C1 segment of cervical spinal cord (tissue), 14 donors: ENCODE measurements at places on chromosomes 6 and 20.

GRCh38 chr6:73942592-73943186 is 246.7 kb downstream of the CD109 start:
- DNase-seq: no peak

- DNase-seq: no peak
Observed at GRCh38 chr6:57193177-57193576, 21.1 kb downstream of the BAG2 start.

GRCh38 chr6:31718265-31718664 is 3.1 kb downstream of the LY6G6D start:
- no peak for DNase-seq

DNA sequence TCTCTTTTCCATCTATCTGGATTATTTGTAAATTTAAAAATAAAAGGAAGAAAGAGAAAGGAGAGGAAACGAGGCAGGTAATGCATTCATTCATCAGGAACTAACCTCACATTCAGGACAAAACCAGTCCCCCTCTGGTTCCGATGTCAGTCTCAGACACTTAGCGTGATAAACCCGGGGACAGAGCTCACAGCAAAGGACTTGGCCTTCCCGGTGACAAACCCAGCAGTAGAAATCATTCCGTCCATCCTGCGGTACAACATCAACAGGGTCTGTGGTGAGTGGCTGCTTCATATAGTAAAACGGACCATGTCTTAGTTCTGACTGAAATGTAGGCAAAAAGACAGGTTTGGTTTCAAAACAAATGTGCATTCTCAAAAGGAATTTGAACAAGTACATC is 57.9 kb downstream of the ZMYND8 start:
- DNase-seq: no peak

- peak; percentile 39 for DNase-seq
Observed at GRCh38 chr6:34709386-34709785, 12.8 kb upstream of the ILRUN start.

DNA sequence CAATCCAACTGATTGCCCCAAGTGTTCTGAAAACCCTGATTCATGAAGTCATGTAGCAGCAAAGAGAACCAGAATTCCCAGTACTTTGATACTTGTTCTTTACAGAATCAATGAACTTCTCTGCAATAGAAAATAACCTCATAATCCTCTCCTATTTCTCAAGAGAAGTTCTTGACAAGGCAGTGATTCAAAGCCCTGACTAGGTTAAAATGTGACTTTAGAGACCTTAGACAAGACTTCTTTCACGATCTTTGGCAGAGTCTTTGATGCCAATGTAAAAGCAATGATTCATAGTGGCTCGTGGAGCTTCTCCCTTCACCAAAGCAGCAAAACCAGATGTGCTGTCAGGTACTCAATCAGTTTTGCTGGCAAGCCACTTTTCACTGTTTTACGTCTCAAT is 95.2 kb downstream of the CDK19 start:
- no peak for DNase-seq

GRCh38 chr20:47124181-47124717 is 229.6 kb downstream of the EYA2 start:
- DNase-seq: no peak

DNA sequence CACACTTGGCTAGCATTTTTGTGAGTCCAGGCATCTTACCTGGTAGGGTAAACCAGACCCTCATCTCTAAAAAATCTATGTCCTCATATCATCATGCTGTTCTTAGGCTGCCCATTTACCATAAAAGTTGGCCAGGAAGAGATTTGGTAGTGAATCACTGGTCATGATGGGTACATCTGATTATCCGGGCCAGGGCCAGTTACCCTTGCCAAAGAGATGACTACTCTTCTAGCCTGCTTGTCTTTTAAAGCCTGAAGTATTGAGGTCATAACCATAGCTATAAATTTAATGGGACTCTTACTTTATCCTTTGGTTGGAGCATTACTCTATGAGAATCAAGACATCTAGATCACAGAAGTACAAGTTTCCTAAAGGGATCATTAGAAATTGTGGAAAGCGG is 276.8 kb downstream of the TENT5A start:
- DNase-seq: no peak

DNA sequence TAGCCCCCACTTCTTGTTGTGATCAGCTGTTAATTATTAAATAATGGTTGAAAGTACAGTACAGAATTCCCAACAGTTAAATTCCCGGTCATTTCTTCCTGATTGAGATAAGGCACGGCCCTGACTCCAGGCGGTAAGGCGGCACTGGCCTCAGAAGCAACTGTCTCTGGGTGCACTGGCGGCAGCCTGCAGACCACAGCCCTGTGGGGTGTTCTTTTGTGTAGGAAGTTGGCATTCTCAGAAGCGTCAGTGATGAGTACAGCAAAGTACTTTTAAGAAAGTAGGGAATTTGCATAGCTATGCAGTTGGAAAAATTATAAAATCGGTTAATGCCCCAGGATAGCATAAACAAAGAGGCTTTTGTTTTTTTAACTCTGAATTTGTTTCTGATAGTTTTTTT is 50.5 kb downstream of the SAMD5 start:
- no peak for DNase-seq

GRCh38 chr20:45967551-45968080 is 4.4 kb downstream of the ZNF335 start:
- DNase-seq: no peak

DNA sequence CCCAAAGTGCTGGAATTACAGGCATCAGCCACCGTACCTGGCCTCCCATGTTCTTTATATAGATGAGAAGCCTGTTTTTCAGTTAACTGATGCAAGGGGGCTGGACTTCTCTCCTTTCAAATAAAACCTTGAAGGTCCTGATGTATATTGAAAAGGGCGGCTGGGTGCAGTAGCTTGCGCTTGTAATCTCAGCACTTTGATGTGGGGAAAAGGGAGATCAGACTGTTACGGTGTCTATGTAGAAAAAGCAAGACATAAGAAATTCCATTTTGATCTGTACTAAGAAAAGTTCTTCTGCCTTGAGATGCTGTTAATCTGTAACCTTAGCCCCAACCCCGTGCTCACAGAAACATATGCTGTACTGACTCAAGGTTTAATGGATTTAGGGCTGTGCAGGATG is 16.1 kb upstream of the SAMHD1 start:
- DNase-seq: no peak

DNA sequence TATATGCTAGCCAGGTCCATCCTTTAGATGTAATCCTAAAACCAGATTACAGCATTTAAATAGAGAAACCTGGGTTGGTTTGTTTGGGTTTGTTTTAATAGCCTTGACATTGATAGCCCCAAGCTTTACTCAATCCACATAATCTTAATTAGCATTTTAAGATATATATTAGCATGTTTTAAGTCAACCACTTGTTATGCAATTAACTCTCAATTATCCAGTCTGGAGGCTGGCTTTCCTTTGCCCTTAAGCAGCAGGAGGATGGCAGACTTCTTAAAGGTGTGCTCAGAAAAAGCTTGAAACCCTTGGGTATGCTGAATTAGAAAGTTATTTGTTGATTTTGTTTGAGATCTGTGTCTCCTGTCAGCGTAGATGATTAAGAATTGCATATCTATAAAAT is 46.3 kb upstream of the SMIM28 start:
- no peak for DNase-seq

GRCh38 chr6:45709781-45710220 is 305.9 kb downstream of the CLIC5 start:
- DNase-seq: no peak

- no peak for DNase-seq
Observed at GRCh38 chr20:61980647-61981583, 84.8 kb downstream of the TAF4 start.

DNA sequence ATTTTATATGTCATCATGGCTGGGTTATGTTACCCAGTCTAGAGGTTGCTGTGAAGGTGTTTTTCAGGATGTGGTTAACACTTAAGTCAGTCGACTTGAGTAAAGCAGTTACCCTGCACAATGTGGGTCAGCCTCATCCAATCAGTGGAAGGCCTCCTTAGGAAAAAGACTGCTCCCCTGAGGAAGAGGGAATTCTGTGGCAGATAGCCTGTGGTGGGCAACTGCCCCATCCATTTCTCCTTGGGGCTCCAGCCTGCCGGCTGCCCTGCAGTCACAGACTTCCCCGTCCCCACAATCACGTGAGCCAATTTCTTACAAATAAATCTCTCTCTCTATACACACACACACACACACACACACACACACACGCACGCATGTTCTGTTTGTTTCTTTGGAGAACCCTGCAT is 34.5 kb upstream of the MPC1 start:
- no peak for DNase-seq

GRCh38 chr6:100740439-100740838 is 140.7 kb downstream of the ASCC3 start:
- no peak for DNase-seq

DNA sequence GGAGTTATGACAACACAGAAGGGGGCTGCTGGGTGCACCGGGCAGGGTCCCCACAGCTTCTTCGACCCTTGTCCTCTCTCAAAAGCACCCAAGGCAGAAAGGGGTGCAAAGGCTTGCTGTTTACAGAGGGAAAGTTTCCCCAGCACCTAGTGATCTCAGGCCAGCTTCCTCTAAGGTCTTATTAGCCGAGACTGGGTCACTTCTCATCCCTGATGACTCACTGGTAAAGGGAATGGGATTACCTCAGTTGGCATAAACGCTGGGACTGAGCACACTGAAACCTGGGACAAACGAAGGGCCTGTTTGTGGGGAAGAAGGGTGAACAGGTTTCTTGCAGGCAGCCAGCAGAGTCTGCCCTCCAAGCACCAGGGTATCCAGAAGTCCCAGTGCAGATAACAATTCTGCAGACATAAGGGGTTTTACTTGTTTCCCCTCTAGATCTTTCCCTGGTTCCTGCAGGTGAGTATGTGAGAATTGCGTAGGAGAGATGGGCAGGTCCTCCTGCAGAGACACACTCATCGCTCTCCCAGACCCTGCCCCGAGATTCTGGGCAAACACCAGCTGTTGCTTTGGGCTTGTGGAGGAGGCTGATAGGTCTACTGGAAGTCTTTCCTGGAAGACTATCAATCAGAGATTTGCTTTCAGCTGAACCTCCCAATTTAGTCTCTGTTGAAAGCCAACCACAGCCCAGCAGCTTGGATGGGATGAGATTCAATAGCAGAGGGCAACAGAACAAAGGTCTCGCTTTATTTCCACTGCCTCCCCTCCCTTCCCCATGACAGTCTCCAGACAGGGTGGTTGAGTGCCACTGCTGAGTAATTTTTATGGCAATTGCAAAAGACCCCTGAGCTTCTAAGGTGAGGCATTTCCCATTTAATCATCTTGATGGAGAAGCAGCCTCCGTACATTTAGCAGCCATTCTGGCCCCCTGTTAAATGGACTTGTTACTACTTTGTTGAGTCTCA is 25.7 kb downstream of the KCNG1 start:
- DNase-seq: no peak

GRCh38 chr6:9085054-9085708 is 649.8 kb upstream of the SLC35B3 start:
- DNase-seq: no peak

DNA sequence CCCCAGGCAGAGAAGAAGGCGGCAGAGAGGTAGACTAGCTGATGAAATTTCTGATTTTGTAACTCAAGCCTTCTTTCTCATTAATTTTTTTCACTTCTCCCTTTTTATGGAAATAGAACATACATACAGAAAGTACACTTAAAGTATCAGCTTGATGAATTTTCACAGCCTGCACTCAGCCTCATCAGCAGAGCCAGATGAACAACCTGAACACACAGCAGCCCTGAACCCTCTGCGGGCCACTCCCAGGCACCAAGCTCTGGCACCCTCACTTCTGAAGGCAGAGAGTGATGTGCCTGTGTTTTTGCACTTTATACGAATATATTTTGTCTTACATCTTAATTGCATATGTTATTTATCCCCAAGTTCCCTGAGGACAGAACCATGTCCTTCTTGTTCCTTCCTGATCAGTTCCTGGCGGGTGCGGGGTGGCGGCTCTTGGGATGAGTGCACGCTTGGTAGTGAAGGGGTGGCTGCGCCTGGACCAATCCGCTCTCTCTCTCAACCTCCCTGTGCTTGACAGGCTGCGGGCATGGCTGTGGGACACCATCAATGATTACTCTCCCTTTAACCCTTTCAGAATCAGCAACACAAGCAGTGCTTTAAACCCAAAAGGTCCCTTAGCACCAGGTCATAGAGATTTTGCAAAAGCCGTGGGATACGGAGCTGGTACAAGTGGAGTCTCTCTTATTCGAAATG is 34.8 kb upstream of the AFDN start:
- DNase-seq: no peak

DNA sequence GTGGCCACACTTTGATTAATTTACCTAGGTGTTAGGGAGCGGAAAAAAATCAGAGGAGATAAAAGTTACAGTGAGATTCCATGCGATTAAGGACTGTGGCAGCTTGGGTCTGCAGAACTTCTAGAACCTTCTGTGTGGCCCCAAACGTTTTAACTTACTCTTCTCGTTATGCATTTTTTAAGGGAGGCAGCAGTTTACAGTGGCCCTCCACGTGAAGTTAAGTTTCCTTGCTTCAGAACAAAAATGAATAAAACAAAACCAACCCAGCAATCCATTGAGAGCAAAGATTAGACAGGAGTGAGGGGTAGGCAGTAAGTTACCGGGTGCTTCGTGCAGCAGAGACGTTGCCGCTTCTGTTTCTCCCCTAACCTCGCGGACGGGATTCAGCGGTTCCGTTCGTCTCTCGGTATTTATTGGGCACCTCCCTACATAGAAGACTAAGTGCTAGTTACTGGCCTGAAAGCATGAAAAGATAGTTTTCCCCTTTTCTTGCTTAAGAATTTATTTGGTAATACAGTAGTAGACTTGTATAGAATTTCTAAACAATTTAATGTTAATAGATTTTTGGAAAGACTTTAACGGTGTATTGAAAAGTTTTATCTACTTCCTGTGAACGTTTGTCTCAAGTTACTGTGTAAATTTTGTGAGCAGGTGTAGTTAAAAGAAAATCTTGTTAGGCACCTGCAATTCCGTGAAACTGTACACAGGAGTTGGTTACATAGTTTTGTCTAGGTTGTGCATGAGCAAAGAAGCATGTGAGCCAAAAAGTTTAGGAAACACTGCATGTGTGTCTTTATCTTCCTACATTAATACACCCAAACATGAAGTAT is 1.1 kb downstream of the BAG2 start:
- DNase-seq: no peak

DNA sequence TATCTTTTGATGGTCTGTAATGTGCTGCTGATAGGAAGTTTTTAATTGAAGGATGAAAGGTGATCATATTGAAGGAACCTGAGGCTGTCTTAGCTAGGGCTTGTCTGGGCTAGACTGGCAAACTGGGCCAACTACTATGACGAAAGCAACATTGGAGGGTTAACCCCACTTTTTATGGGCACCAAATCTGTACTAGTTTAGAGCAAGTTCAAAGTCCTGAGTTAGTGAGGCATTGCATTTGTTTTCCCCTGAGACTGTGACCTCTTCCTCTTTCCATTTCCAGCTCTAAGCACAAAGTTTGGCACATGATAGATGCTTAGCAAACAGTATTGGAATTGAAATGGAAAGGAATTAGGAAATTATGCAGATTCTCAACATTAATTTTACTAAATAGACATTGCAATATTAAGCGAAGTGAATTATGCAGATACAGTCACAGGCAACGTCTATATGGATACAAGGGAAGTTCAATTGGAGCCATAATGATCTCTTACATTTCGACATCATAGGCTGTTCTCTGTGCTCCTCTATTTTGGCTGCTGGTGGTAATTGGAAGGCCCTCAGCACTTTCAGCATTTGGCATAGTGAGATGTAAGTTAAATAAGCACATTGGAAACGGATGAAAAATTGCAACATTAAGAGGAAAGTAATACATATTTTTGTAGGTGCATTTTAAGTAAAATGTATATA is 22.2 kb downstream of the CEP57L1 start:
- no peak for DNase-seq
